ENCODE measurements at places on chromosomes 4 and X.

DNA sequence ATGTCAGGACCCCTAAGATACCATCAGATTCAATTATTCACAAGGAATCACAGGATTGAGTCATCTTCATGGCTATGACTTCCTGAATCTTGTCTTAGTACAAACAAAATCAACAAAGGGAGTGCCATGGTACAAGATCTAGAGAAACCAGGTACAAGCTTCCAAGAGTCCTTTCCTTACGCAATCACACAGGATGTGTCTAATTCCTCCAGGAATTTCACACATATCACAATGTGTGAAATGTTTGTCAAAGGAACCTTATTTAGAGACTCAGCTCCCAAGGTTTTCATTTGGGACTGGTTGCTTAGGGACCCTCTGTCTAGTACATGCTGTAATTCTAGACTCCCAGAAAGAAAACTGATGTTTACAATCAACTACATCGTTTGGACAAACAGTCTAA is 83.0 kb downstream of the MAB21L2 start:
- DNase-seq = no peak

- no peak for DNase-seq
Observed at GRCh38 chr4:172392741-172393140, 579.5 kb downstream of the GALNTL6 start.

- DNase-seq = no peak
Observed at GRCh38 chr4:182549356-182549755, 306.2 kb downstream of the TENM3 start.

- DNase-seq = no peak
Observed at GRCh38 chr4:15765910-15766697, 12.0 kb upstream of the CD38 start.

- no peak for DNase-seq
Observed at GRCh38 chrX:120781403-120781802, 94.3 kb downstream of the CT47B1 start.

DNA sequence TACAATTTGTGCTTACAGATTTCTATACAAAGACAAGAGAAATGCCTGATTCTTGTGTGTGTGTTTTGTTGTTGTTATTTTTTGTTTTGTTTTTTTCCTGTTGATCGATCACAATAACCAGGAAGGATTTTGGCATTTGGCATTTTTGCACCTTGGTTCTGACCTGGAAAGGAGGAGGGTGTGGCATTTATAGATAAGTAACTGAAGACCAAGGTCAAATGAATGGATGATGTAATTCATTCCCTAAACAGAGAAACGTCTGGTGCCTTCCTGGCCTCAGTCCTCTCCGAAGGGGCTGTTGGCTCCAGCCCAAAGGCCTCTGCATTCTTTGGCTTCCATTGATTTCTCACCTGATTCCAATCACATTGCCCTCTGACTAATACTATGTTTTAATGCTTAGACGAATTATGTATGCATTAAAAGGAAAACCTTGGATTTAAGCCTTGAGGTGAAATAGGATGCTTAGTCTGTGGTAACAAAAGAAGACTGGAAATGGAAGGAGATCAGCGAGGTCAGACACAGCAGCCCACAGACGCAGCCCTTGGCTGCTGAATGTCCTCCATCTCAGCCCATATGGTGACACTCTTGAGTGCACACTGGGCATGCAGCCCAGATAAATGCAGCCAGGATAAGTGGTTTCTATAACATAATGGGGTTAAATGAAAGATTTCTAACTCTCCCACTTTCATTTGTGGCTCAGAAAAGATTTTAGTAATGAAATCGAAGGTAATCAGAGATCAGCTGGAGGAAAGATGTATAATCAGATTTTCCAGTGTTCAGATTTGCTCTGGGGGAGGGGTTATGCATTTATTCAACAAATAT is 60.5 kb upstream of the TRIM2 start:
- DNase-seq = no peak

DNA sequence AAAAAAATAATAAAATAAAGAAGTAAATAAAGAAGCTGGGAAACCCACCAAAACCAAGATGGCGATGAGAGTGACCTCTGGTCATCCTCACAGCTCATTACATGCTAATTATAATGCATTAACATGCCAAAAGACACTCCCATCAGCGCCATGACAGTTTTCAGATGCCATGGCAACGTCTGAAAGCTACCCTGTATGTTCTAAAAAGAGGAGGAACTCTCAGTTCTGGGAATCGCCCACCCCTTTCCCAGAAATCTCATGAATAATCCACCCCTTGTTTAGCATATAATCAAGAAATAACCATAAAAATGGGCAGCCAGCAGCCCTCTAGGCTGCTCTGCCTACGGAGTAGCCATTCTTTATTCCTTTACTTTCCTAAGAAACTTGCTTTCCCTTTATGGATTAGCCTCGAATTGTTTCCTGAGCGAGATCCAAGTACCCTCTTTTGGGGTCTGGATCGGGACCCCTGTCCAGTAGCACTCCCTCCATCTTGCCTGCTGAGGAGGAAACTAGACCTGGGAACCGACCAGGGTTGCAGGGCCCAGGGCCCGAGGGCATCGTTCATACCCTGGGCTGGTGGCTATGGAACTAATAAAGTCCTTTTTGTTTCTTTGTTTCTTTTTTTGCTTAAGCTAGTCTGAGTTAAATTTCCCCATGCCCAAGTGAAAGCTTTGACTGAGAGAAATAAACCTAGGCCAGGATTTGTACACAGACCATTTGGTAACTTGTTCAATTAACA is 30.9 kb downstream of the HTT-AS start:
- DNase-seq = no peak

GRCh38 chr4:1412376-1413203 is 6.3 kb upstream of the NKX1-1 start:
- DNase-seq = no peak

- DNase-seq = no peak
Observed at GRCh38 chr4:41081847-41082246, 132.5 kb downstream of the APBB2 start.
